ENCODE measurements at places on chromosomes 12 and 14. TPM values are rescaled to one million over a fixed set of nuclear protein-coding genes. Genes with fewer than 3 reads are reported as not detected.

ADCY4 gene
- total RNA-seq: not detected

CHFR gene
- 33.5 TPM for total RNA-seq

WNT1 gene
- total RNA-seq: not detected

PRR4 gene
- total RNA-seq: not detected

PAWR gene
- total RNA-seq: 4.9 TPM

FOXA1 gene
- total RNA-seq: not detected

PZP gene
- total RNA-seq: not detected

CLEC6A gene
- not detected for total RNA-seq

GZMB gene
- not detected for total RNA-seq

SMIM41 gene
- not detected for total RNA-seq

MUCL1 gene
- total RNA-seq: not detected

PITPNM2 gene
- total RNA-seq: 2.9 TPM

PLEKHG3 gene
- 2.3 TPM for total RNA-seq

SLC5A8 gene
- not detected for total RNA-seq

SUSD6 gene
- total RNA-seq: 8.4 TPM

RHEBL1 gene
- 3.4 TPM for total RNA-seq

FOXG1 gene
- not detected for total RNA-seq

SIX6 gene
- not detected for total RNA-seq

RD3L gene
- not detected for total RNA-seq

BATF gene
- total RNA-seq: not detected

C3AR1 gene
- 0.53 TPM for total RNA-seq

SSPN gene
- 10.1 TPM for total RNA-seq

ACVR1B gene
- 6.6 TPM for total RNA-seq

YBX3 gene
- 115 TPM for total RNA-seq

SLC24A4 gene
- total RNA-seq: not detected

PAPLN gene
- 5.2 TPM for total RNA-seq

CMTM5 gene
- total RNA-seq: not detected

LIN52 gene
- 7.6 TPM for total RNA-seq

TOMM20L gene
- total RNA-seq: not detected

TBC1D30 gene
- 0.35 TPM for total RNA-seq

RPL10L gene
- not detected for total RNA-seq

Measured in myometrial cell (primary cell).